ENCODE measurements at places on chromosomes 13 and 19.

DNA sequence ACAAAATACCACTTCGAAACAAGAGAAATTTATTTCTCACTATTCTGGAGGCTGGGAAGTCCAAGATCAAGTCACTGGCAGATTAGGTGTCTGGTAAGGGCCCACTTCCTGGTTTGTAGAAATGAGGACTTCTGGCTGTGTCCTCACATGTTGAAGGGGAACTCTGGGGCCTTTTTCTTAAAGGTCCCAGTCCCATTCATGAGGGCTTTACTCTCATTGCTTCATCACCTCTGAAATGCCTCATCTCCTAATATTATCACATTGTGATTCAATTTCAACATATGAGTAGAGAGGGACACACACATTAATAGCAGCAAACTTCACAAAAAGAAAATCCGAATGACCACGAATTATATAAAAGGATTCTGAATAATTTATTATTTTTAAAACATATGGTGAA is 21.6 kb upstream of the SIGLEC14 start:
- no peak for DNase-seq

- no peak for DNase-seq
Observed at GRCh38 chr13:80571346-80572307, 230.7 kb upstream of the SPRY2 start.

DNA sequence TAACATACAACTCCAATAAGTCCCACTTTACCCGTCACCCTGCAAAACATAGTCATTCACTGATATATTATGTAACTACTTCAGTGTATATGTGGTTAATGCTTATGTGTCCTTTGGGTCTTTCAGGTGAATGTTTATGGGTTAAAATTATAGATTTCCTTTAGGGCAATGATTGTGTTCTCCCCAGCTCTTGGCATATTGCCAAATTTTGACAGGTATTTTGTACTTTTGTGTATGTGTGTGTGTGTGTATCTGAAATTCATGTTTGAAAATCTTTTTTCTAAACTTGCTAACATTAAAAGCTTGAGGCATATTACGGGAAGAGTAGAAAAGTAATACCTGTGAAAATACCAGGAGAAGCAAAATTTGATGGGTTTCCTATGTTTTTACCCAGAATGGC is 8.2 kb downstream of the CDK8 start:
- no peak for DNase-seq

- DNase-seq, result no peak
Observed at GRCh38 chr19:1256646-1257474, 8.5 kb downstream of the MIDN start.

DNA sequence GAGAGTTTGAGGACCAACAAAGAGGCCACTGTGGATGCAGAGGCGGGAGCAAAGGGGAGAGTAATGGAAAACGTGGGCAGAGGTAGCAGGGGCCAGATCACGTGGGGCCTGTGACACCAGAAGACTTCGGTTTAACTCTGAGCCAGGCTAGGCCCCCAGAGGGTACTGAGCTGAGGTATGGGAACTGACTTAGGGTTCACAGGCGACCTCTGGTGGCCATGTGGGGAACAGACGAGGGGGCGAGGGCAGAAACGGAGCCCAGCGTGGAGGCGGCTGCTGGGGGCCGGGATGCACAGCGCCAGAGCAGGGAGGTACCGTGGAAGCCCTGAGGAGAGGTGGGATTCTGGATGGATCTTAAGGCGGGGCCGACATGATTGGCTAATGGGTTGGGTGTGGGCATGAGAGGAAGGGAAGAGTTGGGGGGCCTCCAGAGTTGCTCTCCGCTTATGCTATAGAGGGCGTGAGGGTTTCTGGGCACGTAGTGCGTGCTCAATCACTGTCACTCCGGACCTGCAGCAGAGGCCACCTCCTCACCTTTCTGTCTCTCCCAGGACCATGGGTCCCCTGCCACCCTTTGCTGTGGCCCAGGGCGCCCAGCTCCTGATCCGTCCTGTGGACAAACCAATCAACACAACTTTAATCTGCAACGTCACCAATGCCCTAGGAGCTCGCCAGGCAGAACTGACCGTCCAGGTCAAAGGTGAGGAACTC is 13.7 kb downstream of the PVR start:
- peak; percentile 55 for DNase-seq

- DNase-seq, result no peak
Observed at GRCh38 chr19:23541991-23542390, 145.0 kb downstream of the ZNF675 start.

- DNase-seq, result no peak
Observed at GRCh38 chr19:51370230-51370629, 1.4 kb upstream of the CLDND2 start.

GRCh38 chr13:111213964-111214726 is 99.0 kb downstream of the ARHGEF7 start:
- no peak for DNase-seq

DNA sequence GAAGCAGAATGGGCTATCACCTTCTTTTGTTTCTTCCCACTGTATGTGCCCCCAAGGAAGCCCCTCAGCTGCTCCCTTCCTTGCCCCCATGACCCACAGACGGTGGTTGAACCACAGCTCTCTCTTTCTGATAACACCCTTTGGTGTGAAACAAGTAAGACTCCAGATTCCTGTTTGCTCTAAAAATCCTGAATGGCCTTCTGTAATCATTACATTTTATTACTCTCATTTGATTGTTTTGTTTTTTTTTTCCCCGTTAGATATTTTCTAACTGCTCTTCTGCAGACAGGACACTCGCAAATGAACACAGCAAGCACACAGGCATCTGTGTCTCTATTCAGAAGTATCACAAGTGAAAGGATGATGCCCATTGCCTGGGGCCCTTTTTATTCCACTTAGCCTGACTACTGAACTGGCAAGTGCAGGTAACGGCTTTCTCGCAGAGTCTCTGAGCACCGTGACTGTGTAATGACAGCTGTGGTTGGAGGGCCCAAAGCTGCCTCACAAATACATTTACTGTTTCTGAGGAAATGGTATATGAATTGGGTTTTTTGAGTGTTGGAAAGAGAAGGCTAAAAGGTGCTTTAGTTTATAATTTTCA is 59.3 kb downstream of the OXGR1 start:
- DNase-seq, result no peak

- no peak for DNase-seq
Observed at GRCh38 chr13:46385946-46386345, 1.1 kb downstream of the RUBCNL start.

DNA sequence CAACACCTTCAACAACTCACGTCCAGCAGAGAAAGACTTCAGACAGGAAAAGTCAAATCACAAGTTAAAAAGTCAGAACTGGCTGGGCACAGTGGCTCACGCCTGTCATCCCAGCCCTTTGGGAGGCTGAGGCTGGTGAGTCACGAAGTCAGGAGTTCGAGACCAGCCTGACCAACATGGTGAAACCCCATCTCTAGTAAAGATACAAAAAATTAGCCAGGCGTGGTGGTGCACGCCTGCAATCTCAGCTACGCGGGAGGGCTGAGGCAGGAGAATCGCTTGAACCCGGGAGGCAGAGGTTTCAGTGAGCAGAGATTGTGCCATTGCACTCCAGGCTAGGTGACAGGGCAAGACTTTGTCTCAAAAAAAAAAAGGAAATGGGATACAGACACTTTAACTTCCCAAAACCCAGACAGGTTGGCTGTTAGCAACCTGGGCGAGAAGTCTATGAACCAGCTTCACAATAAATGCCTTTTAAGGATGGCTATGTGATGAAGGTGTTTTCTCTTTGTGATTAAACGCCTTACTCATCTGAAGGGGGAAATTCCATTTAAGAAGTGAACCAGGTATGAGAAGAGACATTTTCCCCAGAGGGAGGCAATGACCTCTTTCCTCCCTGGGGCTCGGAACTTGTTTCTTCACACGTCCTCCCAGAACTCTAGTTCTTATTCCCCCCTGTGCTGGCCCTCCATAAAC is 80.4 kb downstream of the INSR start:
- DNase-seq, result no peak

DNA sequence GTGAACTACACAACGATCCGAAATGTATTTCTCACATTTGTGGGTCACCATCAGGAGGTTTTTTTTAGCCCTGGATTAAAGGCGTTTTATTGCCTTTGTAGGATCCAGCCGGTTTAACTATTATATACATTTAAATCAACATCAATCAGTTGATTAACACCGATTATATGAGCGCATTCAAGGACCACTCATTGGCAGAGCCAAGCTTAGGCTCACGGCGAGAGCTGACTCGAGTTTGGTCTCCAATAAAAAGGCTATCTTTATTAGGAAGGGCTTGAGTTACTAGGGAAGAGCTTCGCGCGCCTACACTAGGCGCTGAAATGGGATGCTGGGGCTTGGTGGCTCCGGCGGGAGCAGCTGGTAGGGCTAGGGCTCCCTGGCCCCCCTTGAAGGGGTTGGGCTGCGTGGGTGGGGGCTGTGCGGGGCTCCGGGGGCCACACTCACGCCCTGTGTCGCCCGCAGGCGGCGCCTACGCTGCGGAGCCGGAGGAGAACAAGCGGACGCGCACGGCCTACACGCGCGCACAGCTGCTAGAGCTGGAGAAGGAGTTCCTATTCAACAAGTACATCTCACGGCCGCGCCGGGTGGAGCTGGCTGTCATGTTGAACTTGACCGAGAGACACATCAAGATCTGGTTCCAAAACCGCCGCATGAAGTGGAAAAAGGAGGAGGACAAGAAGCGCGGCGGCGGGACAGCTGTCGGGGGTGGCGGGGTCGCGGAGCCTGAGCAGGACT is 4.2 kb downstream of the PDX1 start:
- DNase-seq, result no peak

DNA sequence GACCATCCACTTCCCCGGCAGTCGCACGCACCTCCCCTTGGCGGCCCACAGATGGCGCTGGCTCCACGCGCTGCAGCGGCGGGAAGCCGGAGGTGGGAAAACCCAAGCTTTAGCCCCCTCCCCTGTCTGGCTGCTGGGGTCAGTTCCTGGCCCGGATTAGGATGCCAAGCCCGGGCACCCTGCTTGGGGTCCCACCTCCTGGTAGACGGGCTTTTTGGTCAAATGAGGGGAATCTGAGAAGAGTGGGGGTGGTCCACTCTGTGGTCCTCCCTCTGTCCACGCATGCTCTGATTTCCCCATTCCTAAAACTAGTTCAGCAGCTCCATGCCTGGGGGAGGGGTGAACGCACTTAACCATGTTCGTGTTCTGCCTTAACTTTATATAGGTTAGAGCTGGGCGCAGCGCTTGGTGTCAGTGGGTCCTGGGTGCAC is 8.1 kb upstream of the ADGRE2 start:
- DNase-seq, result no peak

- DNase-seq, result no peak
Observed at GRCh38 chr13:88932950-88933349, 1261.8 kb downstream of the SLITRK5 start.

GRCh38 chr19:48994035-48994386 is 324 bp downstream of the RUVBL2 start:
- no peak for DNase-seq

DNA sequence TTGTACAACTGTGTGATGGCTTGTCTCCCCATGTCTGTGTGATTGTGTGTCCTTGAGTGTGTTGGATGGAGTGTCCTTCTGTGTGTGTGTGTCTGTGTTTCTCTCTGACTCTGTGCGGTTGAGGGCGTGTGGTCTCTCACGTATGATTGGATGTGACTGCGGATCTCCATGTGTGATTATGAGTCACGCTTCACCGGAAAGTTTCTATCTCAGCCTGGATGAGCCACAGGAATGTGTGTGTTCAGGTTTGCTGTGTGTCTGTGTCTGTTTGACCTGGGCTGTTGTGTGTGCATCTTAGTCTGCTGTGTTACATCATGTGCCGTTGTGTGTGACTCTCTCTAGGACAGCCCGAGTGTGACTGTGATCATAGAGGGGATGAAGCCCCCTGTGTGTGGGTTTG is 15.5 kb upstream of the ZNF835 start:
- DNase-seq, result no peak

DNA sequence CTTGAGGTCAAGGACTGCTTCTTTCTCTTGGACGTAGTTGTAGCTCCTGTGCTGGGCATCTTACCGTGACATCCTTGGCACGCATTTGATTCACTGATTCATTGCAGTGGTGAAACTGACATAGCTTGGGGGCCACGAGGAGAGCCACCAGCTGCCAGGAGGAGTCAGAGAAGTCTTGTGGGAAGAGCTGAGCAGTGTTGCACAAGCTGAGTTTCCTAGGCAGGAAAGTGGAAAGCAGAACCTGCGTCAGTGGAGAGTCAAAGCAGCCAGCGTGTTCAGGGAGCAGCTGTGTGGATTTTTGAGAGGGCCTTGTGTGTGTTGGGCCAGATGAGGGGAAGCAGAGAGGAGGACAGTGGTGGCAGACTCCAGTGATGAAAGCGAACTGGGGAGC is 5.3 kb upstream of the GPR183 start:
- no peak for DNase-seq

DNA sequence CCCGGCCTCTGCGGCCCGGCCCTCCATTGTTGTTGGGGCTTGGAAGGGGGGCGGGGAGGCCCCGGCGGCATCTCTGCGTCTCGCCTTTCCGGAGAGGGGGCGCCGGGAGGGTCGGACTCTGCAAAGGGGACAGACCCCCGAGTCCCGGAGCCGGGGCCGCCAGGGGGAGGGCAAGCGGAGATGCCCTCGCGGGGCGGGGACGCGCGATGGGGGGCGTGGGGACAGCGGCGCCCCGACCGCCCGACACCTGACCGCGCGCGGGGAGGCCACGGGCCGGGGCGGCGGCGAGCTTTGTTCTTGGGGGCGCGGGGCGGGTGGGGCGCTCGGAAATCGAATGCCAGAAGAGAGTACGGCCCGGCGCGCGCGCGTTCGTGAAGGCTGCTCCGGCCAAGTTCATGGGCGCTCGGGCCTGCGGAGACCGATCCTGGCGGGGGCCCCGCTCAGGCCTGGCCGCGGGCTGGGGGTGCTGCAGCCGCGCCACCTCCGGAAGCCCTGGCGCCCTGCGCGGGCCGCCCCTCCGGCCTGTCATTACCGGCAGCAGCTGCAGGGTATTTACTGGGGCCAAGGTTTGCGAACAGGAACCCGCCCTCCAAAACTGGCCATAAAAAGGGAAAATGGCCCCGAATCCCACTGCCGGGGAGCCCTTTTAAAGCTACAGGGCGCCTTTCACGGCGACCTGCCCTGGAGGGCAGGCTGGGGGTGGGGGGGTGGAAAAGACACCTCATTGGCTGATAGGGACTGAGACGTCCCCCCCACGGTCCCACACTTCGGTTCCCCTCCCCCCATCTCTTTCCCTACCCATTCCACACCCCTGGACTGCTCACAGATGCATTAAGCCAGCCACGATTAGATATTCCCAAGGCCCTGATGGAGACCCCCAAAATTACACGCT is 11.1 kb upstream of the NANOS3 start:
- no peak for DNase-seq

GRCh38 chr13:112442483-112443090 is 66.4 kb downstream of the SPACA7 start:
- no peak for DNase-seq

GRCh38 chr13:24076636-24077035 is 83.9 kb upstream of the SPATA13 start:
- DNase-seq, result no peak

DNA sequence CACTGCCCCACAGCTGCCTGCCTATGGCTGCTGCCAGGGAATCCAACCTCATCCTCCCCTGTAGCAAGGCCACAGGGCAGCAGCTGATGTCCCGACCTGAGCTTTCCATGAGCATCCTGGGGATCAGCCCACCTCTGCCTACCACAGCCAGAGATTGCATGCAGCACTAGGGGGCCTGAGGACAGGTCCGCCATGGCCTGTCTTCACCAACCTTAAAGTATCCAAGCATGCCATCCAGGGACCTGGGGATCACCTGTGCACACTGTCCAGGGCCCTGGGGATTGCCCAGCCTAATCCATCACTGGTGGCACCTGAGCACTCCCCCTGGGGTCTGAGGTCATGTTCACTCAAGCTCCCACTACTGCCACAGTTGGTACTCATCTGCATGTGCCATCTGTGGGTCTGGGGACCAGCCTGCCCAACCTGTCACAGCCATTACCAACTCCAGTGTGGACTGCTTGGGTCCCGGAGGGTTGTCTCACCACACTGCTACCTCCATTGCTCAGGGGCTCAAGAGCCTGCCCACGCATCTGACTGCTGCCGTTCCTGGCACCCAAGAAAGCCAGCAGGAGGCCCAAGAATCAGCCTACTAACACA is 53.0 kb downstream of the KCTD15 start:
- no peak for DNase-seq

All from stimulated activated naive CD4-positive, alpha-beta T cell treated with Interleukin-2 at 50 U/mL for 16 hours (primary cell).